Endodermal cell (in vitro differentiated cells): ENCODE measurements at places on chromosomes 3 and 15. TPM values are rescaled to one million over a fixed set of nuclear protein-coding genes. Genes with fewer than 3 reads are reported as not detected.

KCNAB1 gene
- total RNA-seq, result 0.59 and 0.81 TPM in 2 replicates

DNA sequence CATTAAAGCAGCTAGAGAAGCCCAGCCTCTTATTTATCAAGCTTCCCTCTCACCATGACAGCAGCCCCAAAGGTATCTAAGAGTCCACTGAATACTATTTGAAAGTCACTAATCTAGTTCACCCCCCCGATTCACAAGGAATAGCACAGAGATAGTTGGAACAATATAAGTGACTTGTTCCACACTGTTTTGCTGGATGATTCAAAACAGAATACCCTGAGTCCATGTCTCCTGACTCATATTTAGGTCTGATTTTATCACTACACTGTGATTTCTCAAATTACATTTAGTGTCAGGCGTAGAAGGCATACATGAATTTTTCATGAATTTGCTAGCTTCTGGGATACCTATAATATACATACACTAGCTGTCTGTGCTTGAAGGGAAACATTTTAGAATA lies 18.7 kb upstream of the EOGT start:
- H3K27ac ChIP-seq, result no peak overlapping the region
- H3K36me3 ChIP-seq, result peaks cover 84% of the 10 kb centered on the region
- H3K4me3 ChIP-seq, result no peak overlapping the region

DNA sequence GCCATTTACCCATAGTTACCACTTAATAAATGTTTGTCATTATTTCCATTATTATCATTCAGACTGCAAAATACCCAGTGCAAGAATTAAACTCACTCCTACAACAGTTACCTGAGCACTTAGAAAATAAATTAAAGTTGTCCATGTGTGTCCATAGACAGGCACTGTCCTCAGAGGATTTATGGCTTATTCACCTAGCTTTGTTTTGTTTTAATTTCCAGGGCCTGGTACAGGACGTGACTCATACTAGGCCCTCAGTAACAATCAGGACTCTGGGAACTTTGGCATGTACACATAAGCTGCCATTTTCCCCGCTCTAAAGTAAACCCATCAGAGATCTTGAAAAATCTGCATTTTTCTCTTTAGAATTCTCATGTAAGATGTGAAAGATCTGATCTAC lies 458.5 kb upstream of the ARRDC4 start:
- no peaks in the 10 kb centered on the region for H3K27me3 ChIP-seq
- H3K4me1 ChIP-seq, result no peaks in the 10 kb centered on the region
- no peak overlapping the region for H3K4me3 ChIP-seq

DCBLD2 gene
- 60.4 to 71.6 TPM (median 70.7 TPM) in 3 replicates for total RNA-seq

CYP8B1 gene
- total RNA-seq, result not detected in 2 replicates

GRCh38 chr15:35305946-35306345 lies 220.9 kb upstream of the NANOGP8 start:
- H3K4me3 ChIP-seq, result no peak overlapping the region
- peaks cover 2% of the 10 kb centered on the region for H3K4me1 ChIP-seq
- DNase-seq, result no peak
- H3K27ac ChIP-seq, result peak overlapping the region; percentile 73
- no peaks in the 10 kb centered on the region for H3K27me3 ChIP-seq
- no peaks in the 10 kb centered on the region for H3K36me3 ChIP-seq

DNA sequence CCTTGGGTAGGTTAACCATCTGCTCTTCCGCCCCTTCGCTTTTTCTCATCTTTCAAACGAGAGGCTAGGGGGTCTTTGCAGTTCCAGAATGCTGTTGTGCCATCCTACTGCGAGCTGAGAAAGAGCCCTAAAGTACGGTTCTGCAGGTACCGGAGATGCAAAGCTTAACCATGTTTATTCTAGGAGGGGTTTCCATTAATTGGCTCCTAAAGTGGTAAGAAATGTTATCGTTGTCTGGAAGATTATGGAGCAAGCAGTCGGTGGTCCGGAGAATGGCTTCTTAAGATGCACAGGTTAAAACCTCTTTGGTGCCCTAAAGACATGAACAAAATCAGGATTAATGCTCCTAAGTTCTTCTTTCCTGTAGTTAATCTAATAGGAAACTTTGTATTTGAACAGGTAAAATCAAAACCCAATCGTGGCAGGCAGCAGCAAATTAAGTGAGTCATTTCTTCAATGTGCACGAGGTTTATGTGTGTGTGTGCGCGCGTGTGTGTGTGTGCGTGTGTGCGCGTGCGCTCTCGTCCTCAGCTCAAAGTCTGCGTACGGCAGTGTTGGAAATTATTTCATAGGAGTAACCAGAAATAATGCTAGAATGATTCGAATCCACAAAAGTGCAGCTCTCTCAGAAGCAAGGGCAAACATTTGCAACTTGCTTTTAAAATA lies 772 bp downstream of the FAM81A start:
- no peaks in the 10 kb centered on the region for H3K36me3 ChIP-seq
- no peak overlapping the region for H3K27ac ChIP-seq
- peak overlapping the region; percentile 78 for H3K4me3 ChIP-seq
- no peaks in the 10 kb centered on the region for H3K4me1 ChIP-seq
- H3K27me3 ChIP-seq, result peaks cover 73% of the 10 kb centered on the region

- DNase-seq, result peak; percentile 72
- H3K4me3 ChIP-seq, result peak within 1 kb of the TSS; percentile 81
- H3K4me1 ChIP-seq, result no peaks in the 10 kb centered on the region
- H3K27me3 ChIP-seq, result peaks cover 65% of the 10 kb centered on the region
Measured at GRCh38 chr15:100918690-100919480, at the start of gene LRRK1. TSS of gene LRRK1 (plus strand) at chr15:100919357. CDS start at chr15:100924633, 5,276 bp downstream.

DNA sequence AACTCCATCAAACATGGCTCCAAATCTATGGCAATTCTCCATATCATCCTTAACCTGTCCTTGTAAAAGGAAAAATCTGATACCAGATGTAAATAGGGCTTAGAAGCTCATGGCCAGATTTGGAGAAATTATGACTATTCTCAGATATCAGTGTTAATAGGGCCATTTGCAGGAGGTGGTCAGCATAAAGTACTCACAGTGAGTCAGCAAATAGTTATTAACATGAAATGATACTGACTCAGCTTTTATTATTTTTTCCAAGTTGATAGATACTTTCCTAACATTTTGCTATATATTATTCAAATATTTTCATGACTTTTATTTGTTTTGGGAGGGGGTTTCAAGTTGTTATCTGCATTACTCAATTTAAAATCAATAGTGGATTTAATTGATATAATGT lies 255.8 kb downstream of the MFSD1 start:
- DNase-seq, result no peak
- no peaks in the 10 kb centered on the region for H3K27me3 ChIP-seq
- H3K4me3 ChIP-seq, result no peak overlapping the region
- H3K36me3 ChIP-seq, result no peaks in the 10 kb centered on the region
- no peaks in the 10 kb centered on the region for H3K4me1 ChIP-seq

DNA sequence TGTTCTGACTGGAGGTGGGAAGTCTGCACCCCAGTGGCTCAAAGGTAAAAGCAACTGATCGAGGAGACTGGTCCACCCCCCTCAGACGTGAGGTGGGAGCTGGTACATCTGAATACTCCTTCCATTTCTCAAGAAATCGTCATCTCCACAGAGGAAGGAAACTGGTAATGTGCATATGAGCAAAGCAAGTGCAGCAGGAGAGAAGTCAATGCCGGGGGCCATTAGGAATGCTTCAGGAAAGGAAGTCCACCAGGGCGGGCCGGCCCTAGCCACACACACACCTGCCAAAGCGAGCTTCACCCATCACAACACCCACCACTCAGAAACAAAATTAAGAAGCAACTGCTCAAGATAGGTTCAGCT lies 8.5 kb downstream of the TBC1D2B start:
- no peaks in the 10 kb centered on the region for H3K4me1 ChIP-seq
- H3K4me3 ChIP-seq, result no peak overlapping the region
- H3K27ac ChIP-seq, result no peak overlapping the region
- peaks cover 38% of the 10 kb centered on the region for H3K27me3 ChIP-seq
- no peaks in the 10 kb centered on the region for H3K36me3 ChIP-seq
- DNase-seq, result no peak

DNA sequence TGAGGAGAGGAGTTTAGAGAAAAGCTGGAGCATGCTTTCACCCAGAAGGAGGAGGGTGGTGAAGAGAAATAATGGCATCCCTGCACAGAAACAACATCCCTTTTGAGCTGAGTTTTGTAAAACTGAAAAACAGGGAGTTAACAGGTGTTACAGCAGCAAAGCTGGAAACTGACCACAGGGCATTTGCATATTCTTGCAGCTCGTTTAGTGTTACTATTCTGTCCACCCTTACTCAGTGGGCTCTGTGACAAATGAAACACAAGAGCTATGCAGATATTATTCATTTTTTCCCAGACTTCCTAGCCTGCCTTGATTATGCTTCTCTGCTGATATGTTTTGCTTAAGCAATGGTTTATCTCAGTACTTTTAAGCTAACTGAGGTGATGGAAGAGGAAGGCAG lies 272.0 kb downstream of the NEK10 start:
- no peaks in the 10 kb centered on the region for H3K4me1 ChIP-seq
- no peaks in the 10 kb centered on the region for H3K27me3 ChIP-seq
- no peak for DNase-seq
- no peak overlapping the region for H3K4me3 ChIP-seq
- no peaks in the 10 kb centered on the region for H3K36me3 ChIP-seq

GRCh38 chr3:156120528-156121251 lies at the start of gene KCNAB1:
TSS of gene KCNAB1 (plus strand) at chr3:156120578.
- H3K36me3 ChIP-seq, result no peaks in the 10 kb centered on the region
- peaks cover 8% of the 10 kb centered on the region for H3K27me3 ChIP-seq
- no peak within 1 kb of the TSS for H3K4me3 ChIP-seq
- peak; percentile 62 for DNase-seq
- H3K27ac ChIP-seq, result no peak within 1 kb of the TSS

DNA sequence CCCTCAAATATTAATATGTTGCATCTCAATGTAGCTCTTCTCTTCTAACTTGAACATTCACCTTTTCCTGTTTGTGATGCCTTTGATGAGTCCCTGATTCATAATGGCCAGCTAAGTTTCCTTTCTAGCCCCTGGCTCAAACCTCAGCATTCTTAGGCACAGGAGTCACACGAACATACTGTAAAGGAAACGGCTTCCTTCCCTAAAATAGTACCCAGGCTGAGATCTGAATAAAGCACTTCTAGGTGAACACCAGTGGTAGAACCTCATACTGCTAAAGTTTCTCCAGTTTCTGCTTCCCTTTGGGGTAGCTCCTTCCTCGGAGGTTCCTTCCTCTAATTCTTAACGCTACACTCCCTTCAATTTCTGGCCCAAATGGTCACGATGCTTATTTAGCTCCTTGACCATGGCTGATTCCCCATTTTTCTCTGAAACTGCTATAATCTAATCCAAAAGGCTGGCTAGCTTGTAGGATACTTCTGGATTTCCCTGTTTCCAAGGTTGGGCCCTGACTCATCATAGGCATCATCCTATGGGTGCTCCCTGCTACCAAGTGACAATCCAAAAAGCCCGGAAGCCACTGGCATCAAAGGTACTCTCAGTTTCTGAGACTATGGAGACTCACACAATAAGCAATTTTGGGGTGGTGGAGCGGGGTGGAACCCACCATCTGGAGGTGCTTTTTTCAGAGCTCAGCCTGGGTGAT lies 2.4 kb downstream of the ANAPC13 start:
- H3K27ac ChIP-seq, result no peak overlapping the region
- no peak for DNase-seq
- H3K4me1 ChIP-seq, result peaks cover 11% of the 10 kb centered on the region
- H3K27me3 ChIP-seq, result no peaks in the 10 kb centered on the region

DNA sequence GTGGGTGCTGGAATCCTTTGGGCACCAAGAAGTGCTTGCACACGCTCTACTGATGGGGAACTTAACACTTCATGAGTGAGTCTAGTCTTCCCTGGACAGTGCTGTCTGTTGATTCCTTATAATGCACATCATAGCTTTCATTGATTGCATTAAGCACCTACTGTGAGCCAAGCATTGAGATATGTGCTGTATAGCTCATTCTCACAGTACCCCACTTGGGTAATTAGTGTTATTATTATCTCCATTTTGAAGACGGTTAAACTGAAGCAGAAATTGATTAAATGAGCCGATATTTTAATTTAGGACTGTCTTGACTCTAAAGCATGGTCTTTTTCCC lies 504 bp upstream of the PDHB start:
- H3K4me1 ChIP-seq, result peaks cover 14% of the 10 kb centered on the region
- H3K4me3 ChIP-seq, result peak overlapping the region; percentile 6
- H3K27me3 ChIP-seq, result no peaks in the 10 kb centered on the region
- H3K27ac ChIP-seq, result no peak overlapping the region

DNA sequence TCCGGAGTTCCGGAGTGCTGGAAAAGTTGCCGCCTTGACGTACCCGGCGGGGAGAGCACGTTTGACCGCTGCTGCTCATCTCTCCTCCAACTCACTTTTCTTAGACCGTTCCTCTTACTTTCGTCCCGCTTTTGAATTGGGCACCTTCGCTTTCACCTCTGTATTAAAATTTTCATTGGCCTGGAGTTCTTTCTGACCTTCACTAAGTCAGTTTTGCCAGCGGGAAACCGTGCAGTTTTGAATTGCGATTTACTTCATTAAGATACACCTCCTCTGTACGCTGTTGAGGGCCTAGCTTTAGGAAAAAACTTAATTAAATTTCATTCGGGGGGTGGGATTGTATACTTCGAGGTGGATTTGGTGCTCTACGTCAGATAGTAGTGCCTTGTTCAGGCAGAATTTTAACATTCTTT lies 1.3 kb downstream of the GMPS start:
- H3K36me3 ChIP-seq, result no peaks in the 10 kb centered on the region
- H3K4me3 ChIP-seq, result peak overlapping the region; percentile 89
- H3K27ac ChIP-seq, result peak overlapping the region; percentile 51
- DNase-seq, result no peak
- H3K27me3 ChIP-seq, result no peaks in the 10 kb centered on the region
- peaks cover 10% of the 10 kb centered on the region for H3K4me1 ChIP-seq

ITGB5 gene
- total RNA-seq, result 256 to 305 TPM (median 262 TPM) in 3 replicates

DNA sequence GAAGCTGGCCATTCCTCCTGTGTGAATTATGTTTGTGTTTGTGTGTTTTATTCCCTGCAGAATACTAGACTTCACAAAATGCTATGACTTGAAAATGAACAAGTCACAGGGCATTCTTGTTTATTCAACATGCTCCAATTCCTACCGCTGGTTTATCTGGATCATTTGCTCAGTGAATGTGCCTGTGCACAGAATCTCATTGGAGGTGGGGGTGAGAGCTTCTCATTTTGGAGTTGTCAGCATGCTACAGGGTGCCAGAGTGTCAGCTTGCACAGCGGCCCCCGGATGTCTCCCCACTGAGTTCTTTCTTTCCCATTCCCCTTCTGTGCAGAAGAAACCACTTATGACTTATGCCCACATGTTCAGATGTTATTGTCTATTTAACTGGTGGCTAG lies 428.7 kb downstream of the ROBO2 start:
- no peak overlapping the region for H3K4me3 ChIP-seq
- H3K4me1 ChIP-seq, result no peaks in the 10 kb centered on the region
- no peak overlapping the region for H3K27ac ChIP-seq
- H3K27me3 ChIP-seq, result no peaks in the 10 kb centered on the region

DNA sequence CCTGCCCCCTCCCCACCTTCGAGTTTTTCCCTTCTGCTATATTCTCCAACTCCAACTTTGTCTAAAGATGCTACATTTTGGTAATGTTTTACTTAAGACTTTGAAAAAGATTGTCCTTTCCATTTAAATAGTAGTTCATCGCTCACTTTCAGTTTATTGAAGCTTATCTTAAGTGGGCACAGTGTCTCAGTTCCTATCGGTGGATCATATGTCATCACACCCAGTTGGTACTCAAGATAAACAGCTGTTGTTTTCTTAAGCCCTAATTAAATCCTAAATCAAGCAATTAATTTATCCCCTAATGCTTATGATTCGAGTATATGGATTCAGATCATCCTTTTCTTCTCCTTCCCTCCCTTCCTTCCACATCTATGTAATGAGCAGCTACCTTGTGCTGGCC lies 210.7 kb downstream of the TLE3 start:
- H3K4me3 ChIP-seq, result no peak overlapping the region
- DNase-seq, result no peak
- no peak overlapping the region for H3K27ac ChIP-seq
- peaks cover 13% of the 10 kb centered on the region for H3K4me1 ChIP-seq
- H3K36me3 ChIP-seq, result no peaks in the 10 kb centered on the region
